ENCODE measurements at places on chromosomes 2 and 18. TPM values are rescaled to one million over a fixed set of nuclear protein-coding genes. Genes with fewer than 3 reads are reported as not detected.

DNA sequence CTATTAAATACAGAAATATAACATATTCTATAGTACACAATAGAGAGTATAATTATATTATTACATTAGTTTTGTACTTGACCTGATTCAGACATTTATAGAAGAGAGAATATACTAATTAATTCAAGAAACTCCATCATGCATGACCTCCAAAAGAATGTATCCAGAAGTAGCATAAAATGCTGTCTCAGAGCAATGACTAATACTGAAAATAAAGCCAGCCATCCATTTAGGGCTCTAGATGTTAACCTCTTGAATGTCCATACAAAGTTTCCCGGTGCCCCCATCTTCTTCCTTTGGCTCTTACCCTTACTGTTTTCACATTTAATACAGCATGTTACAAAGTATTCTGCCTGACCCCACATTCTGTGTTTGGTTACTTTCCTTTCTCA is 102.0 kb downstream of the ARHGAP15 start:
- no peak for DNase-seq

The TRPM8 gene
- polyA plus RNA-seq, result not detected

- no peak for DNase-seq
Measured at GRCh38 chr2:2919026-2919425, 458.6 kb downstream of the EIPR1 start.

DNA sequence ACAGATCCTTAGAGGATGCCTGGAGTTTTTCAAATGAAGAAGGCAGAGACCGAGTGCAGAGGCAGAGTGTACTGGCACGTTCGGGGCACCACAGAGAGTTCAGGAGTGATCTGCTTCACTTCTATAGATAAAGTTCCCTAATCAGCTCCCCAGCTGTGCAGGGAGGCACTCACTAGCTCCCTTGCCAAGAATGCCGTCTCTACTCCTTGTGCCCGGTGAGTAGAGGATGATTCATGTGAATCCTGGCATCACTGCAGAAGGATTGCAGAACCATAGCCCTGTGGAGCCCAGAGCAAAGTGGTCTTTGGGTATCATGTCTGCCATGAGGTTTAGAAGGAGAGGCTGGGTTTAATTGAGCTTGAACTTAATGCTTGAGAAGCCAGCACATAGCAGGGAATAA is 510.1 kb upstream of the RAB6C start:
- no peak for DNase-seq

- DNase-seq, result no peak
Measured at GRCh38 chr2:201413143-201413542, 38.1 kb downstream of the TRAK2 start.

The STPG4 gene
- not detected for polyA plus RNA-seq

The CYP26B1 gene
- 13.5 TPM for polyA plus RNA-seq

The ABCG5 gene
- polyA plus RNA-seq, result 0.55 TPM

GRCh38 chr18:2681993-2682603 is 26.6 kb downstream of the SMCHD1 start:
- no peak for DNase-seq

GRCh38 chr2:28758459-28758858 is 6.8 kb downstream of the PPP1CB start:
- DNase-seq, result no peak

- DNase-seq, result no peak
Measured at GRCh38 chr18:32598144-32598543, 127.5 kb upstream of the GAREM1 start.

DNA sequence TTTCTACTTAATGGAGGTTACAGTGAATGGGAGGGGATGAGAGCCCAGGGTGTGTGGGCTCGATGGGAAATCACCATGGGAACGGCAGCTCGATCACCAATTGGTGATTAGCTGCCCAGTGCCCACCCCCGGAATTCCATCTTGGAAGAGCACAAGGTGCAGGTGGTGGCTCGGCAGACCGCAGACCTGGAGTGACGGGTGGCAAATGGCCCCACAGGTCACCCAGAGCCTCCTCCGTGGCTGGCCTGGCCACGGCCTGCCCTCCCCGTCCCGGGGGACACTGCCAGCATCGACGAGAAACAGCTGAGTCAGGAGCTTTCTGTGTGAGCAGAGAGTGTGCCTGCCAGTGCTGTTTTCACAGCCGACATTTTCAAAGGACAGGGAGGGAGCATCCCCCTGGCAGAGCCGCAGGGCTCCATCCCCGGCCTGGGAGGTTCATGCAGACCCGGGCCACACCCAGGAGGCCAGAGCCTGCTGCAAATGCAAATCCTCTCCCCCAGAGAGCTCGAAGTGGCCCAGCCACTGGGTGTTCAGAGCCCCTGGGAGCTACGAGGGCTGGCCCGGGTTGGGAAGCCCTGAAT is 176.4 kb upstream of the MYT1L start:
- no peak for DNase-seq

DNA sequence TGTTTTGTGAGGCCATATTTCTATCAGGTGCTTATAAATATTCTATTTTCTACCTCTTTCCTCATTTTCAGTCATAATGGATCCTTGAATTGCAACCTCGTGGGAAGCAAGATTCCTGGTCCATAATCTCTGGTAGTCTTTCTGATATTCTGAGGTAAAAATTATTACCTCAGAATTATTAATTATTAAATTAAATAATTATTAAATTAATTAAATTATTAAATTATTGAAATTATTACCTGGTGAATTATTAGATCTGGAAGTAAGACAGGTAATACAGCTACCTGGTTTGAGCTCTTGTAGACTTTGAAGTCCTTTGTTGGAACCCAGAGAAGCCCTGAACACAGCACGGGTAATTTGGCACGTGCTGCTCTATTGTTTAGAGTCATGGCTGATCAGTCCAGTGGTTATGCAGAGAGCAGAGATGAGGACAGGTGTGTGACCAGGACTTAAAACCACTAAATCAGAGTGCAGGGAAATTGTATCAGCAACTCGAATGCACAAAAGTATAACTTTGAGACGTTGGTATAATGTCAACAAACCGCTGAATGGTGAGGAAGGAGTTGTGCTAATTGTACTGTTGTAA is 46.8 kb upstream of the PTPRM start:
- no peak for DNase-seq
